ENCODE measurements at places on chromosomes 16 and 17.

DNA sequence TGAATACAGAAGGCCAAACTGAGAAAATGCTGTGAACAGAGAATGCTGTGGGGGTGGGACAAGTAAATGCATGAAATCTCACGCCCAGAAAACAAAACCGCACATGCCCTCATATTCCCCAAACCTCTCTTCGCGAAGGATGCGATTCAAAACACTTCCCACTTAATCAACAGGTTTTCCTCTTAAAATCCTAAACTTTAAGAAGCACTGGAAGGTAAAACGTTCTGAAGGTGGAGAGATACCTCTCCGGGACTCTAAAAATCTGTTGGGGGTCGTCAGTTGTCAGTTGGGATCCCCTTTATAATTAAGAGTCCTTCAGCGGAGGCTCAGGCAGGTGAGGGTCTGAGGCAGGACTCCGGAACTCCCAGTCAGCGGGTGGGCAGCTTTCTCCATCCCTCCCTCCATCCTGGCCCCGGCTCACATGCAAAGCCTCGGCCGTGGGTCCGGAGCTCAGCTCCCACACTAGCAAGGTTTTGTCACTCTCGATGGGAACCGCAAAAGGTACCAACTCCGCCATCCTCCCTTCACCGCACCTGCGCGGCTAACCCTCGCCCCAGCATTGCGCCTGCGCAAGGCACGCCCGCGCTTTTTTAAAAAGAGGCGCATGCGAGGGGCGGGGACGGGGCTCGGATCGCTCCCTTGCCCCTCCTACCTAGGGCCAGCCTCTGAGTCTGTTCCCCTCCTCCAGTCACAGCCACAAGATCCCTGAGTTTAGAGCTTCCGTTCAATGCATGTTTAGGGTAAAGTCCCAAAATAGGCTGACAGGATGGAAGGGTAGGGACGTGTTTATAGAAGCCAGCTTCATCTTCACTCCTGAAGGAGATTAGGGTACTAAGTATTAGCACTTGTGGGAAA is at the start of gene RDM1:
TSS of gene RDM1 (minus strand) at position 563 of the 855 bp plus-strand sequence. CDS start at position 517, 46 bp downstream.
- peak; percentile 56 for DNase-seq

DNA sequence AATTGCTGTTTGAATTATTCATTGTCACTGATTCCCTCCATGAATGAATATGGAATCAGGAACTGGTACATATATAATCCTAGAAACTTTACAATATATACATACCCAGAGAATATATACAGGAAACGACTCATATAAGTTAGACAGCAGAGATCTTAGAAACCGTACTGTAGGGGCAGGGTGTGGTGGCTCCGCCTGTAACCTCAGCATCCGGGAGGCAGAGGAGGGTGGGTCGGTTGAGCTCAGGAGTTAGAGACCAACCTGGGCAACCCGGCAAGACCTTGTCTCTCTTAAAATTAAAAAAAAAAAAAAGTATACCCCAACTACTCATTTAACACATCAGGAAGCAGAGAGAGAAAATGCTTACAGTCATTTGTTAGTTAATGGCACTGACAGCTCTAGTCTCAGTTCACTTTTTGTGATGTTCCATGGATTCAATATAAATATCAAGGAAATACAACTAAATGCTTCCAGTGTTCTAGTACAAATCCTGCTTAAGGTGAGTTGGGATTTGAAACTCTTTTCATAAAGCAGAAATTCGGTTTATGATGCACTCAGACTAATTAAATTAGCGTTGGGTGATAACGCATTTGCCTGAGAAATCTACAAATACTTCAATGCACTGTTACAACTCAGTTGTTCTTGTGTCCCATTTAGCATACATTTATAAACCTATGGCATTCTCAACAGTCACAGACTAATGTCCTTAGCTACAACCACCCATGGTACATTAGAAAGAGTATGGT is 5.6 kb downstream of the GLG1 start:
- peak; percentile 11 for DNase-seq

- no peak for DNase-seq
These were observed at the start of gene HOXB5 for GRCh38 chr17:48593126-48593829. Gene HOXB5 (minus strand): TSS chr17:48593779. CDS start chr17:48593682, 97 bp downstream.

GRCh38 chr17:65457183-65457582 is 104.3 kb downstream of the AXIN2 start:
- no peak for DNase-seq

DNA sequence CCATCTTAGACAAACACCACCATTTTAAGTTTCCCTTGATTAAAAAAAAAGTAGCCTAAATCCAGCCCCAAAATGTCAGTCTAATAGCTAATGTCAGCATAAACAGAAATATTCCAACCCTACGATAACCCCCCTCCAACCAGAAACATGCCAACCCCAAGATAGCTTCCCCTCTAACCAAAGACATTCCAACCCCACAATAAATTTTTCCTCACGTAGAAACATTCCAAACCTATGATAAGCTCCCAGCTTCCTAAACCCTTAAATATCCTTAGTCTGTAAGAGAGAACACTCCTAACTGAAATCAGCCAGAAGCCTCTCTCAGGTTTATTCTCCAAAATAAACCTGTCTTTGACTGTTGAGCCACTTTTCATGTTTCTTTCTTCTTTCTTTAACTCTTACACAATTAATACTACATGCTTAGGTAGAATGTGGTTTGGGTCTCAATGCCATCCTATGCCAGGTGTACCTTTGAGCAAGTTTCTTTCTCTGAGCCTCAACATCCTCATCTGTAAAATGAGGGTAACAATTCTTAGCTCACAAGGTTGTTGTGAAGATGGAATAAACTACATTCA is 10.5 kb upstream of the KRT38 start:
- DNase-seq: no peak

DNA sequence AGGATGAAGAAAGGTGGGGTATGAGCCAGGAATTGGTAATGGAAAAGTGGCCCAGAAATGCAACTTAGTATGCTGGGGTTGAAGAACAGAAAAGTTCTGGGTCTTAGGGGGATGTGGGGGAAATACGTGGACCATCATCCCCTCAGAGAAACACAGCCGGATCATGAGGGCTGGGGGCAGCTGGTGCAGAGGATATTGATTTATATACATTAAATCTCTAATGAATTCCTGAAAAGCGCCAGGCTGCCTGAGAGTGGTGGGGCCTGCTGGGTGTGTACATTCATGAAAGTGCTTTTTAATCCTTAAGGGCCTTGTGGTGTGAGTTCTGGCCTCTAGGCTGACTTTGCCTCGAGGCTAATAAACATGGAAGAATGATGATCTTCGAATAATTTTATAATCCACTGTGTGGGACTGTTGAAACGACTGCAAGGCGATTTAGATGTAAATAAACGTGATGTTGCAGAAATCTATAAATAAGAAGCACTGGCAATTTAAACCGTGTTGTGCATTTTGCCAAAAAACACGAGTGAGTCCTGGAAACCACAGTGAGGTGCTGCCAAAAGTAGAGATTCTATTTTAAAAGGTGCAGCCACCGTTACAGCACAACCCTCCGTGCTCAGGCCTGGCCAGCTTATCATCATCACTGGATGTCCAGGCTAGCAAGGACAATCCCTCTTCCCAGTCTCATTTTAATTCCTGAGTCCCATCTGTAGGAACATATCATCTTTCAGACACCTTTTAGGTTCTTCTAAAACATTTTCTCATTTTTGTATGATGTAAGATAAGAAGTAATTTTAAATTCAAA is 32.1 kb downstream of the PRKAR1A start:
- DNase-seq: no peak

- no peak for DNase-seq
These were observed 378.7 kb upstream of the ZFHX3 start for GRCh38 chr16:73426433-73427160.

DNA sequence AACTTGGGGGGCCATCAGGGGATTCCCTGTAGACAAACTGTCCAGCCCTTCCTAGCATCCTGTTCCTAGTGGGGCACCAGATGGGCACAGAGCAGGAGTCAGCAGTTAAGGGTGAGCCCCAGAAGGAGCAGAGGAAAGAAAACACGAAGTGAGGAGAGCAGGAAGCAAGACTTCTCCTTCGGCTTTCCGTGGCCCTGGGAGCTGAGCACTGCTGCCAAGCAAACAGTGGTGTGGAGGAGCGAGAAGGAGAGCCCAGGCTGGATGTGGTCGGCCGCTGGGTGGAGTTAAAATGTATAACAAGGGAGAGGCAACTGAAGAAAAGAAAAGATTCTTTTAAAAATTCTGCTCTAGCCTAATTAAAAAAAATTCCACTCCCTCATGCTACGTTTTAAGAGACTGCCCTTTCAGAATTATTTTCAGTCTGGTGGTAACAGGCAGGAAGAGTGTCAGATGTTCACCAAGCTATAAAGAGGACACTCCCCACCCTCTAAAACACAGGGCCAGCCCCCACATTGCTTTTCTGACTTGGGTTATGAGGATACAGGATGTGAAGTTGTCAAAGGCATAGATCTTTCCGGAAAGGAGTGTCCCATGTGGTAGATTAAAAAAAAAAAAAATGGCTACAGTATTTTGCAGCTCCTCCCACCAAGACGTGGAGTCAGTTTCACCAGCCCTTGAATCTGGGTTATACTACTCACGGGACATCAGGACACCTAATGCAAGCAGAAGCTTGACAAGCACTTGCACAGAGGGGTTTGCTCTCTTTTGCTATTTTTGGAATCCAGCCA is 74.9 kb upstream of the ZFHX3 start:
- DNase-seq: no peak

GRCh38 chr16:2884041-2884451 is 1.0 kb downstream of the FLYWCH2 start:
- no peak for DNase-seq

- no peak for DNase-seq
These were observed 459.7 kb downstream of the SOX9 start for GRCh38 chr17:72580321-72581127.

DNA sequence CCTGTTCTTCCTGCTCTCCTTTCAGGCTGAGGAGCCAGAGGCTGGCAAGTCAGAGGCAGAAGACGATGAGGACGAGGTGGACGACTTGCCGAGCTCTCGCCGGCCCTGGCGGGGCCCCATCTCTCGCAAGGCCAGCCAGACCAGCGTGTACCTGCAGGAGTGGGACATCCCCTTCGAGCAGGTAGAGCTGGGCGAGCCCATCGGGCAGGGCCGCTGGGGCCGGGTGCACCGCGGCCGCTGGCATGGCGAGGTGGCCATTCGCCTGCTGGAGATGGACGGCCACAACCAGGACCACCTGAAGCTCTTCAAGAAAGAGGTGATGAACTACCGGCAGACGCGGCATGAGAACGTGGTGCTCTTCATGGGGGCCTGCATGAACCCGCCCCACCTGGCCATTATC is 25.6 kb upstream of the LGALS9 start:
- DNase-seq: no peak

DNA sequence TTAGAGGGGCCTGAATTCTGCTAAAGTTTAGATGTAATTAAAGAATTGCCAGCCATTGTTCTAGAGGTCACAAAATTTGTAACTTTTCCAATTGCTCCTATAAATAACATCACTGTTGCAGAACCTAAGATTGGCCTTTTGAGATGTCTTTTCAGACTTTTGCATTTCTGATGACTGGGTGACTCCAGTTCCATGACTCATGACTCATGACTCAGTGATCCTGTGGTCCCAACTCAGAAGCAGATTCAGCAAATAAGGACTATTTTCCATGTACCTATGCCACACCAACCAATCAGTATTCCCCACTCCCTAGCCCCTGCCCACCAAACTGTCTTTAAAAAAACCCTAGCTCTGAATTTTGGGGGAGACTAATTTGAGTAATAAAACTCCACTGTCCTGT is 740.9 kb downstream of the CDH8 start:
- no peak for DNase-seq

GRCh38 chr16:84751241-84751640 is 51.4 kb downstream of the USP10 start:
- DNase-seq: no peak

- DNase-seq: no peak
These were observed 566.2 kb upstream of the ZFHX3 start for GRCh38 chr16:73614131-73614530.

- no peak for DNase-seq
These were observed 36.5 kb downstream of the GSE1 start for GRCh38 chr16:85649411-85650134.

DNA sequence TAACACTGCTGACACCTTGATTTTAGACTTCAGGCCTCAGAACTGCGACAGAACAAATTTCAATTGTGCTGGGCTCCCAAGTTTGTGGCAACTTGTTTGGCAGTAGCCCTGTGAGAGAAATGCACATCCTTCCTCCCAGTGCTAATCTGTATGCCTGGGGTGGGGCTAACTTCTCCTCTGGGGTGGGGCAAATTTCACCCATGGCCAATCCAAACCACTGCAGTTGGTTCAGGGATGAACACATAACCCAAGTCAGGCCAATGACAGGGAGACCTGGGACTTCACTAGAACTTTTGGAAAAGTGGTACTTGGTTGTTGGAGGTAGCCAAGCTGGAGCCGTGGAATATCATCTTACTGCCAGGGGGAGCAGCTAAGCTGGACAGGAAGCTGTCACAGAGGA is 56.3 kb downstream of the ABCC6 start:
- DNase-seq: no peak

DNA sequence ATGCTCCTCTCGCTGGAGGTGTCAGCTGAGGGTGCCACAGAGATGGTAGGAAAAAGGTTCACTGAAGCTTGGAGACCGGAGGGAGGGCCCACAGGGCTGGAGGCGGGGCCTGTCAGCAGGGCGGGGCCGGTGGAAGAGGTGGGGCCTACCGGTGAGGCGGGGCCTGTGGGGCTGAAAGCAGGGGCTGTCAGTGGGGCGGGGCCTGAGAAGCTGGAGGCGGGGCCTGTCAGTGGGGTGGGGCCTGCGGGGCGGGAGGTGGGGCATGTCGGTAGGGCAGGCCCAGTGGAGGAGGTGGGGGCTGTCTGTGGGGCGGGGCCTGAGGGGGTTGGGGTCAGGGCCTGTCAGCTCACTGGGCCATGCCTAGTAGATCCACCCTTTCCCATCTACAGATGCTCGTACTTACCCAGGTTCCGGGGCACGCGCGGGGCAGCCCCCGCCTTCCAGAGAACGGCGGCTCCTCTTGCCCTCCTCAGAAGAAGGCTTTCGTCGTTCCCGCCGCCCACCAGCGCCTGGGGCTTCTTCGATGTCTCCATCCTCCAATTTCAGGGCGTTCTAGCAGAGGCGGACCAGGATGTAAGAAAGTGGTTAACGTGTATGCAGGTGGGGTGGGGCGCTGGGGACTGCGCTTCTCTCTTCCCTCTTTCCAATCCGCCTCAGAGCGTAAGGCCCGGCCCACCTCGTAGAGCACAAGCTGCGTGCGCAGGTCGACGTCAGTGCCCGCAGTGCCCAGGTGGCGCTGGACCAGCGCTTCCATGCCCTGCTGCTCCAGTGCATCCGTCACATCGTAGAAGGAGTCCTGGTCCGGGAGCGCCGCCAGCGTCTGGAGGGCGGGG is 9.8 kb downstream of the TMEM208 start:
- DNase-seq: peak; percentile 34
